HL-60 (cell line): ENCODE measurements at places on chromosomes 1 and 21.

DNA sequence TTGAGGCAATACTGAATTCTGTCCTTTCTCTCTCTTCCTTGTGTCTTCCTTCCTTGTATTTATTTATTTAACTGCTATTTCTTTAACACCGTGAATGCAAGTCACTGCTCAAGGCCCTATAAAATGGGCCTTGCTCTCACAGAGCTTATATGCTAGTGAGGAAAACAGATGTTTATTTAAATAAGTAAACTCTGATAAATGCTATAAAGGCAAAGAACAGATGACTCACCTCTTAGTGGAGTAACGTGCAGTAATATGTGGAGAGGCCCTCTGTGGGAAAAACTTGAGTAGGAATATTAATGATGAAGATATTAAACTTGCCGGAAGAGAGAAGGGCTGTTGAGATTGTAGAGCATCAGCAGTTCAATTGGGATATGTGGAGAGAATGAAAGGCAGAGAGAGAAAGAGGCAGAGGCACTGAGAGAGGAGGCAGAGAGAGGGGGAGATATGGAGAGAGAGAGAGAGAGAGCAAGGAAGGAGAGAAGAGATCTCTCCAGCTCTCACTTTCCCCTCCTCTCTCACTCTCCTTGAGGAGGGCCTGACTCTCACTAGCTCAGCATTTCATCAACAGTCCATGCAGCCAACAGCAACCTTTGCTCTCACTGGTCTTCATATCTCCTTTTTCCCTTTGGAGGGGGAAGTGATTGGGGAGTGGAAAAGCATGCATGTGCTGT, 322.2 kb downstream of the LMX1A start:
- DNase-seq: no peak

DNA sequence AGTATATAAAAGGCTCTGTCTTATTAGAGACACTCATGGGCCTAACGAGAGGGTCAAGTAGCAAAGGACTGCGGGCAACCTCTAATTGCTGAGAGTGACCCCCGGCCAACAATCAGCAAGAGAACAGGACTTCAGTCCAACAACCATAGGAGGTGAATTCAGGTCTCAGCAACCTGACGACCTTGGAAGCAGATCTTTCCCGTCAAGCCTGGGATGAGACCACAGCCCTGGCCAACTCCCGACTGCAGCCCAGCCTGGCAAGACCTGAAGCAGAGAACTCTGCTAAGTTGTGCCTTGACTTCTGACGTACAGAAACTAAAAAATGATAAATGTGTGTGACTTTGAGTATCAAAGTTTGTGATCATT, 5.7 kb downstream of the ECHDC2 start:
- no peak for DNase-seq

DNA sequence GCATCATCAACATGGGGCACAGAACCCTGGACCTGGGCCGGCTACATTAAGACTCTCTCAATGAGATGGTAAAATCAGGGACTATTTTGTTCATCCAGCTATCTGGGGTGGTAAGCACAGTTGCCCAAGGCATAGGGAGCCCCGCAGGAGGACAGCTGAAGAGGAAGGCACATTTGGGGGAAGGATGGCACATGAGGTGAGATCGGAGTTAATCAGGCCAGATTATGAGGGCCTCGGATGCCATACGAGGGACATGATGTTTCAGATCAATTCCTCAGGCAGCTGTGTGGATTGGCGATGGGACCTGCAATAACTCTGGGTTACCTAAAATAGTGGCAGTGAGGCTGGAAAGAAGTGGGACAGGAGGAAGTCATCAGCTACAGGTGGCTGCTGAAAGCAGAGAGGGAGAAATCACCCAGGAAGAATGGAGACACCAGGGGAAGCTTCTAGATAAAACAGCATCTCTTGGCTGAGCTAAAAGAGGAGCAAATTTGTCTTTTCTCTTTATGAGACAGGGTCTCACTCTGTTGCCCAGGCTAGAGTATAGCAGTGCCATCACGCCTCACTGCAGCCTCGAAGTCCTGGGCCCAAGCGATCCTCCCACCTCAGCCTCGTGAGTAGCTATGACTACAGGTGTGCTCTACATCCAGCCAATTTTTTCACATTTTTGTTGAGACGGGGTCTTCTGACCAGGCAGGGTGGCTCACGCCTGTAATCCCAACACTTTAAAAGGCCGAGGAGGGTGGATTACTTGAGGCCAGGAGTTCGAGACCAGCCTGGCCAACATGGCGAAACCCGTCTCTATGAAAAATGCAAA, 21.1 kb downstream of the TOMM20 start:
- DNase-seq: no peak

GRCh38 chr1:63928186-63929105, 154.6 kb downstream of the ROR1 start:
- no peak for DNase-seq

- DNase-seq: no peak
These were observed 24.8 kb downstream of the TGFB2 start for GRCh38 chr1:218369688-218370511.

DNA sequence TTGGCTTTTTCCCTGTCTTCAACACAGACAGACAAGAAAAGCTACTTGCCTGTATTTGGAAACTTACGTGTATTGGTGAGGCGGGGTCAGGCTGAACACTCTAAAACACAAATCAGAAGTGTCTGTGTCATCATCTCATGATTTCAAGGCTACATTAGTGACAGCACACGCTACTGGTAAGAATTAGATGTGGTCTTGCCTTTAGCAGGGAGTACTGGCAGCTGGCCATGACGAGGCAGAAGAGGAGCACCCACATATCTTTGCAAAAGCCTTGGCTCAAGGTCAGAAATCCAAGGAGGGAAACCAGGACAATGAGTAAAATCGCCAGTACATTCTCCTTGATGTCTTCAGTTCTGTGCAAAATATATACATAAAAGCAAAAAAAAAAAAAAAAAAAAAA, 77.7 kb downstream of the PCNX2 start:
- DNase-seq: no peak

GRCh38 chr1:26537951-26538352, 8.4 kb downstream of the RPS6KA1 start:
- DNase-seq: peak; percentile 71

DNA sequence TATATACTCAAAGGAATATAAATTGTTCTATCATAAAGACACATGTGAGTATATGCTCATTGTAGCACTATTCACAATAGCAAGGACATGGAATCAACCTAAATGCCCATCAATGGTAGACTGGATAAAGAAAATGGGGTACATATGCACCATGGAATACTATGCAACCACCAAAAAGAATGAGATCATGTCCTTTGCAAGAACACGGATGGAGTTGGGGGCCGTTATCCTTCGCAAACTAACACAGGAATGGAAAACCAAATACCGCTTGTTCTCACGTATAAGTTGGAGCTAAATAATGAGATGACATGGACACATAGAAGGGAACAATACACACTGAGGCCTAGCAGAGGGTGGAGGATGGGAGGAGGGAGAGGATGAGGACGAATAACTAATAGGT, 16.0 kb upstream of the SGIP1 start:
- DNase-seq: no peak

GRCh38 chr1:112937070-112937469, 18.9 kb downstream of the SLC16A1 start:
- no peak for DNase-seq

DNA sequence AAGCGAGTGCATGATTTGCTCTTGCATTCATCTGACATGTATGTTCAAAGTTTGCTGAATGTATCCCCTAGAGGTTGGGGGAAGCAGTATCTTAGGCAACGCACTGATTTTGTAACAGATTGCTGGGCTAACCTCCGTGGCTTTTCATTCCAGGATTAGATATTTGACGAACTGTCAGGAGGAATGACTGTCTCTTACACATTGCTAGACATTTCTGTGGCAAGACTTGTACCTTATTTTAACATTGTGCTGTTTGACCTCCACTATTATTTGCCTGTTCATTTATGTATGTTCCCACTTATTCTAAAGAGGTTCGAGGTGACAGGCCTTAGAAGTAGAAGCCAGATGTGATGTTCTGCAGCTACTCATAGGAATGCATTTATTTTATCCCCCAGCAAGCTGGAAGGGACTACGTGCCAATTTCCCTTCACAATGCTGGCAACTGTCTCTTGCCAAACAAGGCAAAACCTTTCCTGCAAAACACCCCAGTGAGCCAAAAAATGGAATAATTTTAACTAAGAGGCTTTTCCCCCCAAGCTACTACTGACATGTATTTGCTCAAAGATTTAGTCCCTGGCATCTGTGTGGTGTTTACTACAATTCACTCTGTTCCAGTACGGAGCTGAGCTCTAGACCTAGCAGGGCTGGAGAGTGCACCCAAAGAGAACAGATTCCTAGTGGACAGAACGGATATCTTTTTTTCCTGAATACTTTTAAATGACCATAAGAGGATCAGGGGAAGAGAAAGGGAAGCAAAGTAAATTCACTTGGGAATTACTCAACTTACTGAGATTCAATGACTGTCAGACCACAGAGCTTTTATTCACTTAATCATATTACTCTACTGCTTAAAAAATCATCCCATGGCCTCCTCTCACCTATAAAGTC, 646.2 kb downstream of the SMYD3 start:
- no peak for DNase-seq

DNA sequence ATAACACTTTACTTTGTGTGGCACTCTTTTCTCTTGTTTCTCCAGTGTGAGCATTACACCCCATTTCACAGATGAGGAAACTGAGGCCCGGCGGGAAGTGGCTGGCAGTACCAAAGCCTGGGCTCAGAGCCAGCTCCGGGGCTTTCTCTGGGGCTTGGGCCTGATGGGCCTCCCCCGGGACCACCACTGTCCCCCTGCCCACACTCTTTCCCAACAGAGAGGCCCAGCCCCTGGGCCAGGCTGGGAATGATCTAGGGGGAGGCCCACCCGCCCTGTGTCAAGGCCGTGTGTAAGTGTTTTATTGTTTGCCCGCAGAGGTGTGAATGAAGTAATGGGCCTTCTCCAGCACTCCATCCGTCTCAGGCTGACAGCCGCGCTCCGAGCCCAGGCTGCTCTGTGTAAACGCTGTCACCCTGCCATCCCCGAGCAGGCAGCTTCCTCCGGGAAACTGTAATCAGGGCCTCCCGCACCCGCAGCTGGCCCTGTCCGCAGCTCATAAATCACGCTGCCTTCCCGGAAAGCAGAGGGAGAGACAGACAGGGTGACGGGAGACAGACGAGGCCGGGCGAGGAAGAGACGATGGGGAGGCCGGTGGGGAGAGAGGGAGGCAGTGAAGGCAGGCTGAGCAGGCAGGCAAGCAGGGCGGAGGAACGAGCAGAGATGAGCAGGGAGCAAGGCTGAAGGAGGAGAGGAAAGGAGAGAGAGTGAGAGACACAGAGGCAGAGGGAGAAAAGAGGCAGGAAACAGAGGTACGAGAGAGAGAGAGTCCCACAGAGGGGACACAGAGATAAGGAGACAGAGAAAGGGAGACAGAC, 109.7 kb upstream of the ZBTB40 start:
- no peak for DNase-seq

GRCh38 chr1:195082183-195082582, 1526.1 kb downstream of the KCNT2 start:
- no peak for DNase-seq

DNA sequence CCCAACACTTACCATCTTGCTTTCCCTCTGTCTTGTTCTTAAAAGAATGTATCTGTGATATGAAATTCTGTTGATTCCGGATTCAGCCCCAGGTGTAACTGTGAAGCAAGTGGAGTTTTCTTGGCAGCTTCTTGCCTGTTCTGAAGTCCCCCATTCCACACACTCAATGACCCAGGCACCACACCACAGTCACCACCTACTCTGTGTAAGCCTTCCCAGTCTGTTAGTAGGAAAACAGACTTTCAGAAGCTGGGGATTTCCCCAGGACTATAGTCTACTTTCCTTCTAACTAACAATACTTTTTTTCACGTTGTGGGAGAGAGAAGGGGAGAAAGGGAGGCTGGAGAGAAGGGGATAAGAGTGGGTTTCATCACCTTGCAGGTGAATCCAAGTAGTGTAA, 299.1 kb upstream of the PROX1 start:
- no peak for DNase-seq

GRCh38 chr21:23858878-23859277, 1748.4 kb downstream of the MRPL39 start:
- no peak for DNase-seq

DNA sequence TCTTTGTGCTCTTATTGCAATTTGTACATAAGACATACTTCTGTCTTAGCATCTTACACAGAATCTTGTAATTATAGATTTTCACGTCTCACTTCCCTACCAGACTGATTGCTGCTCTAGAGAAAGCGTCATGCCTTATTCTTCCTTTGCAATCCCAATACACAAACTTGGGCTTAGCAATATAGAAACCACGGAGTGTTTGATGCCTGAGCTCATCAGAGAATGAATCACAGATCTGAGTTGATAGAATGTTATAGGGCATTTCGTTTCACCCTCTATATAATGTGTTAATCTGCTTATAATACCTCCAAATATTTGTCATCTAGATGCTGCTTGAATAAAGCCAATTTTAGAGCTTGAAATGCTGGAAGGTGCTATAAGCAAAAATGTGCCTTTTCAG, 6.6 kb downstream of the FMO1 start:
- DNase-seq: no peak

DNA sequence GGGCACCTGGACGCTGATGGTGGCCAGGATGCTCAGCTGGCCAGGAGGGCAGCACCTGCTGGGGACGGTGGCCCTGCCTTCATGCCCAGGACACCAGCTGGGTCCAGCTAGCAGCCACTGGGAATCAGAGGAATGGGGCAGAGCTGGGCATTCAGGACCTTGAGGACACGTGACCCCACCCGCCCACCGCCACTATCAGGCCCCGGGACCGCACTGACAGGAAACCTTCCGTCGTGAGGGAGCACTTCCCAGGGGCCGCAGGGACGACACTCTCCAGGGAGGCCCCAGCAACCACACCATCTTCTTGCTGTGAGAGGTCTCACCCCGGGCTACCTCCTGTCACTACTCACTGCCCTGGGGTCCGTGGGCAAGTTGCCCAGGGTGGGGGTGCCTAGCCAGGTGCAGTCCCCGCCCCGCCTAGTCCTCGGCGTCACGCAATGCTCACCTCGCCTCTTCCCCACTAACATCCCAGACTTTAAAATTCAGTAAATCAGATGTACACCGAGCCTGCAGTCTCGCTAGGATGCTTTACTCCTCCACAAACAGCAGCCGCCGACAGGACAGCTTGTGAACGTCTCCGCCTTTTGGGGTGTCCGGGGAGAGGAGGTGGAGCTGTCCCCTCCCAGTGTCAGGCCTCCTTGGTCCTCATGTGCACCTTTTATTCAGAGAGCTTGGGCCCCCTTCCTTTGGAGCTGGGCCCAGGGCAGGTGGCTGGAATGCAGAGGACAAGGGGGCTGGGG, 4.9 kb downstream of the VWA1 start:
- no peak for DNase-seq
